ENCODE measurements at places on chromosomes 7 and 10.

GRCh38 chr10:79176949-79177602, 108.3 kb downstream of the ZMIZ1 start:
- no peak for DNase-seq

DNA sequence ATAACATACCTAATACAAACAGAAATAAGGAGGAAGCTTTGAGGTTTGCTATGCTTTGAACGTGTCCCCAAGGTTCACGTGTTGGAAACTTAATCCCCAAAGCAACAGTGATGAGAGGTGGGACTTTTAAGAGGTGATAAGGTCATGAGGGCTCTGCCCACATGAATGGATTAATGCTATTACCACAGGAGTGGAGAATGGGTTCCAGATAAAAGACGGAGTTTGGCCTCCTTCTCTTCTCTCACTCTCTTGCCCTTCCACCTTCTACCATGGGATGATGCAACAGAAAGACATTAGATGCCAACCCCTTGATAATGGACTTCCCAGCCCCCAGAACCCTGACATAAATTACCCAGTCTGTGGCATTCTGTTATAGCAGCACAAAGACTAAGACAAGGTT, 9.6 kb downstream of the ITGB1 start:
- no peak for DNase-seq

GRCh38 chr7:114109304-114109703, 190.5 kb upstream of the PPP1R3A start:
- no peak for DNase-seq

DNA sequence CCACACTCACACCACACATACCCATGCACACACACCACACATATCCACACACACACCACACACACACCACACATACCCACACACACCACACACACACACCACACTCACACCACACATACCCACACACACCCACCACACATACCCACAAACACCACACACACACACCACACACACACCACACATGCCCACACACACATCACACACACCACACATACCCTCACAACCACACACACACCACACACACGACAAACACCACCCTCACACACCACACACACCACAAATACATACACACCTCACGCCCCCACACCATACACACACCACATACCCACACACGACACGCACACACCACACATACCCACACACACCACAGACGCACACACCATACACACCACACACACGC, 119.7 kb downstream of the PON1 start:
- DNase-seq: no peak

DNA sequence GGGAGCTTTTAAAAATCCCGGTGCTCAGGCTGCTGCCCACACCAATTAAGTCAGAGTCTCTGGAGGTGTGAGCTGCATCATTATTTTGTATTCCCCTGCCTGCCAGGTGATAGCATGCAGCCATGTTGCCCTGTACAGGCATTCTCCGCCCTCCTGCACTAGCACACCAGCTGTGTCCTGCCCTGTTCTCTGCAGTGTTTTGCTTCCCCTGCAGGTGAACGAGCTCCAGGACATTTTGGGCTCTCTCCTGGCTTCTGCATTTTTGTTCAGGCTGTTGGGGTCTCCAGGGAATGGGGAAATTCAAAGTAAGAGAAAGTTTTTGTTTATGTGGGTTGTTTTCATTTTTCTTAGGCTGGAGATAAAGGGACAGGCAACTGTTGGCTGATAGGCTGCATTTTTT, 271.0 kb upstream of the COBL start:
- no peak for DNase-seq

- no peak for DNase-seq
Measured at GRCh38 chr7:27459021-27459730, 203.5 kb downstream of the HIBADH start.

DNA sequence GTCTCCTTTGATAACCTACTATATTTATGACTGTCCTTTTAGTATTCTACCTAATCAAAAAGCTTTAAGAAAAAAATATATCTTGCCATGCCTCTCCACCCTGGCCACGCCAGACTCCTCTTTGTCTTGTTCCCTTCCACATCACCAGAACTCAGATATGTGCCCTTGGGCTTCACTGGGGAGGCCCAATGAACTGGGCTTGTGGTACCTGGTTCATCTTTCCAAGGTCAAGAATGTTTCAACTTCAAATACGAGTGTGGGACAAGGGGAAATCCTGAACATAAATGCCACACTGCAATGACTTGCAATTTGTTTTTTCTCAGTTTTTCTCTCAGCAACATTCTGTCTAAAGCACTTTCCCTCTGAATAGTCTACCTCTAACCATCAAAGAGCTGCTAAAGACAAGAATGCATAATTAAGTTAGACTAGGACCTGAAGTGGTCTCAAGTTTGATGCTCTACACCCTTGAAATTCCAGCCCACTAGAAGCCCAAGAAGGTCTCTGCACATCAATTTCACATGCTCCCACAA, 9.9 kb downstream of the ERCC6 start:
- no peak for DNase-seq

- DNase-seq: no peak
Measured at GRCh38 chr10:124157271-124157681, 63.9 kb upstream of the CHST15 start.

DNA sequence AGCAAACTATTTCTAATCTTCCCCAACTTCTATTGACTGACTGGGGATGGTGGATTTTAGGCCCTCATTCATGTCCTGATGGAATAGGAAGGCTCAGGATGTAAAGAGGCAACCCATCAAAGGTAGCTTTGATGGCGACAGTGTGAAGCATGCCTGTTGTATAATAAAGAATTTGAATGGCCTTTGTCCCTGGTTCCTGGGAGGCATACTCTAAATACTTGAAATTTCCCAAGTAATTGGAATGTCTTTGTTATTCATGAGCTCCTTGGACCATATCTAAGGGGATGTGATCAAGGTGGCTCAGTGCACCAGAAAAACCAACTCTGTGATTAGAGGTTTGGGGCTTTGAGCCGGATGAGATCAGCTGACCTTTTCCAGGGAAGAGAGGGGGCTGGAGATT, 264.5 kb upstream of the NEBL start:
- no peak for DNase-seq

GRCh38 chr7:150852371-150852905, at the start of gene AOC1:
Gene AOC1, plus strand, starts transcription at chr7:150852517. Its CDS starts 3,954 bp downstream, at chr7:150856471.
- DNase-seq: no peak

- no peak for DNase-seq
Measured at GRCh38 chr7:67311901-67312300, 315.3 kb downstream of the TYW1 start.

GRCh38 chr10:114000457-114001010, 43.1 kb upstream of the ADRB1 start:
- DNase-seq: no peak

- DNase-seq: no peak
Measured at GRCh38 chr7:138970952-138971351, 10.2 kb downstream of the KIAA1549 start.

GRCh38 chr10:32600317-32600716, 154.4 kb downstream of the CCDC7 start:
- no peak for DNase-seq

GRCh38 chr7:84665339-84665738, 470.8 kb upstream of the SEMA3A start:
- no peak for DNase-seq

- DNase-seq: no peak
Measured at GRCh38 chr7:99042957-99043356, 101.0 kb downstream of the SMURF1 start.

- DNase-seq: peak; percentile 87
Measured at GRCh38 chr7:10973061-10973941, at the start of gene PHF14. Gene PHF14, plus strand, starts transcription at chr7:10973872. Its CDS starts 452 bp downstream, at chr7:10974324.

GRCh38 chr10:79066411-79067240, 2.1 kb upstream of the ZMIZ1 start:
- DNase-seq: no peak

- no peak for DNase-seq
Measured at GRCh38 chr7:86956567-86956966, 102.9 kb downstream of the ELAPOR2 start.

DNA sequence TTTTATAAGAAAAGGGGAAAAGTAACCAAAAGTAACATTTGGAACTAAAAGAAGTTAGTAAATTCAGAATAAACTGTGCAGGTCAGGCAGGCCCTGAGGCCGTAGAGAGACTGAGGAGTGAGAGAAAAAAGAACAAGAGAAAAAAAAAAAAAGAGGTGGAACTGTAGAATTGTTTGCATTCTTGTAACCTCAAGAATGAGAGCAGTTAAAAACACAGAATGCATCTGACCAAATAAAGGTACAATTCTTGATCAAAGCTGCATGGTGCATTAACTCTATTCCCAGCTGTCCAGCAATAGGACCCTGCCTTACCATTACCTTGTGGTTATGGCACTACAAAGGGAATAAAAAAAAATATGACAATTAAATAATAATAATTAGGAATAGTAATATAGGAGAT, 170.1 kb upstream of the SEMA3A start:
- no peak for DNase-seq

GRCh38 chr10:15349112-15349511, 22.0 kb downstream of the FAM171A1 start:
- DNase-seq: no peak

DNA sequence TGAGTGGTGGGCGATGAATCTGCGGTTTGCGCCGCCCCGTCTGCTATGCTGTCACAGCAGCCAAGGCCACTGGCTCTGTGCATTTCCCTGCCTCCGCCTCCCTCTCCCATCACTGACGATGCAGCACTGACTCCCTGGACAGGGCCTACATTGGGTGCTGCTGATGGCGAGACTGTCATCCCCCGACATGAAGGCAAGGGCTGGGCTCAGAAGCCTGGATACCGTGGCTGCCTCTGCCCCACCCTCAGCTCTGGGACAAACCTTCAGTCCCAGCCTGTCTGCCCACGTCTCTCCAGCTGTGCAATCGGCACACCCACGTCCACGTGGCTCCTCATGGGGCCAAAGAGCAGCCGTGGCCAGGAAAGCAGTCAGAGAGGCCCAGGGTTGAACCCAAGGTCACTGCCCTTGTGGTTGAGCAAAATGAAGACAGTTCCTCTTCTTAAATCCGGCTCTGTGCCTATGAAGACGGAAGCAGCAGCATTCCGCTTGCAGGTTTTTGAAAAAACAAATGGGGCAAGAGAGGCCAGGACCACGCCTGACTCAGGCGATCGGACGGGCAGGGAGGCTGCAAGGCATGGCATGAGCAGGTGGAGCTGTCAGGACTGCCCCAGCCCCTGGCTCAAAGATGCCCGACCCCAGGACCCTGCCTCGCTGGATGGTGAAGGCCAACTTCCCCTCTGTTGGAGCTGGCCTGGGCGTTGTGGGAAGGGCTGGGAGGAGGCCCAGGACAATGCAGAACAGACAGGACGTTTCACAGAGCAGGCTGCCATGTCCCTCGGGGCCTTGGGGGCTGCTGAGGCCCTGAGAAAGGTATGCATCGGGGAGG, 517.5 kb downstream of the DNAJB6 start:
- DNase-seq: no peak

- DNase-seq: no peak
Measured at GRCh38 chr10:127926455-127926854, 19.6 kb downstream of the PTPRE start.

GRCh38 chr10:83274088-83274487, 865.2 kb upstream of the GHITM start:
- no peak for DNase-seq

GRCh38 chr7:148584154-148584827, 6.3 kb upstream of the C7orf33 start:
- no peak for DNase-seq

DNA sequence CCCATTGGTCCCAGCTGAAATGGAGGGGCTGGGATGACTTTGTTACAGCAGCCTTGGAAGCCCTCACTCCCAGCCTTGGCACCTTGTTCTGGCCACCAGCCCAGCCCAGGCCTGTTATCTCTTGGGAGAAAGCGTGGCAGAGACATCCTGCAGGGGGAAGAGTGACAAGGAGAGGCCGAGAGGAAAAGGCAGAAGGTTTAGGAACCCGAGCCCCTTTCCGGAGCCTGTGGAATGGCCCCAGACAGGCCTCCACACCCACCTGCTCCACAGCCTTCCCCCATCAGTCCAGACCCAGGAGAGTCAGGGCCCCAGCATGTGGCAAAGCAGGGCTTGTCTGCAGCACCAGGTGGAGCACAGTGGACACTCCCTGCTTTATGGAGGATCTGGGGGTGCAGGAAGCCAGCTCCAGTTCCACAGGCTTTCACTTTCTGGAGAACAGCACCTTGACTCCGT, 24.1 kb upstream of the TRIM8 start:
- no peak for DNase-seq

DNA sequence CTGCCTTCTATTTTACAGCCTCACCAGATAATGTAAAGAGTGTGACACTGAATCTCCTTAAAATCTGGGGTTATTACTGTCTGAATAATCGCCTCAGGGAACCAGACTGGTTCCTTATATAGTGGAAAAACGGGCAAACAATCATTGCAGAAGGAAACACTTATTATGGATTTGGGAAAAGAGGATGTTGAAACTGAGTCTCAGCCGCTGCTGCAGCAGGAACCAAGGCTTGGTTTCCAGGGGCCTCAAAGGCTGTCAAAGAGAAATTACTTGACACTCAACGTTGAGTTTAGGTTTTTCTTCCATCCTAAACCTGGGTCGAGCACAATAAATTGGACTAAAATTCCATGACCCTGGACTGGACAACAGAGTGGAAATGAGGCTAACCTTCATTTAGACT, 103.8 kb upstream of the AHR start:
- DNase-seq: no peak

DNA sequence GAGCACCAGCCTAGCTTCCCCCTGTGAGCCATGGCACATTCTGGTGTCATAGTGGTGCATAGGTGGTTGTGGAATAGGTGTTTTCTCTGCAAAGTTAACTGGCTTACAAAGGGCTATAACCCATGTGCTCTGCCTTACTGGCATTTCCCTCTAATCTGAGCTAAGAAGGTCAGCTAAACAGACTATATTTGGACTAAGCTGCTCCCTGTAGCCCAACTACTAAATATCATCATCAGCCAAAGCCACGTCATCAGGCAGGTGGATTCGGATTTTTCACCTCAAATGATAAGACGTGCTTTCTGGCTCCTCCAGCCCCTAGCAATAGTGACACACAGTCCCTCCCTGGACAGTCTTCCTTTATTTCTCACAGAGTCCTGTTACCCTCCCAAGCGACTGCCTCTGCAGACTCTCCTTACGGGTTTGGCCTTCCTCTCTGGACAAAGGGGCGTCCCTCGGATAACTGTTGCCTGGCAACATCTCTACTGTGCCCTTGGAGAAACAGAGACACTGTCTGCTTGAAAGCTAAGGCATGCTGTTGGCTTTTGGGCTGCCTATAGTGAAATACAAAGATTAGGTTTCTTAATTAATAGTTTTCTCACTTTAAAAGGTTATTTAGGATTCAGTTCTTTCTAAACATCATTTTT, 9.1 kb downstream of the SLC13A4 start:
- no peak for DNase-seq

- no peak for DNase-seq
Measured at GRCh38 chr7:41915871-41916270, 213.0 kb upstream of the INHBA start.

DNA sequence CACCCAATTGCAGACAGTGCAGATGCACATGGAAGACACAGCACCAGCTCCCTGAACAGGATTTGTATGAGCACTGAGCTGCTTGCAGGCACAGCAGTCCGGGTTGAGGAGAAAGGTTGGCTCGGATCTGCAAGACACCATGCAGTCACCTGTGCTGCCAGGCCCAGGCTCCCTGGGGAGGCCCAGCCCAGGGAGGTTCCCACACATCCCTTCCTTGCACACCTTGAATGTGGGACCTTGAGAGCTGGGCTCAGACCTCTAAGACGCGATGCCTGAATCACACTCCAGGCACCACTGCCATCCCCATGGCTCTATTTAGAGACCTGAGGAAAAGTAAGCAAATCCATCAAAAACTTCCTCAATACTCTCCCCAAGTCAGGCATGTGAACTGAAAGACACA, 397.7 kb downstream of the TCERG1L start:
- no peak for DNase-seq
